Inflammatory macrophage treated with lipopolysaccharide for 4 hours (primary cell): ENCODE measurements at places on chromosomes 12 and 14.

DNA sequence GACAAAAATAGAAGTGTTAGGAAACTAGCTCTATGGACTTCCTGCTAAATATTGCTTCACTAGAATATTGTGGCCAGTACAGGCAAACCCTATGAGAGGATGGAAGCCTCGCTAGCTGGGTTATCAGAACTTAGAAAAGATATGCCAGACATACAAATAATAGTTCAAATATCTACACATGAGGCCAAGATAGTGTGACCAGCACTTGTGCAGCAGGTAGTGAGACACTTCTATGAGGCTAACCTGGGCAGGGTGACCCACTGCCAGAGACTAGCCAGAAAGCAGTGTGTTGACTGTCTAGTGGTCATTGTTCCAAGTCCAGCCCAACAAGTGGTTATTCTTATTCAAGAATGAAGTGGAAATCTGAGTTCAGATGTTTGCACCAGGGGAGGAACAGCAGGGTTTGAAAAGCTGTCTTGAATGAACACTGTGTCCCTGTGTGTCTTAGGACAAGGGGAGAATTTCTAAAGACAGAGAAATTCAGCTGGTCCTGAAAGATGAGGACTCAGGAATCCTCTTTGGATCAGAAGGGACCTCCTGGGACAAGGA lies 16.3 kb downstream of the TSPAN8 start:
- no peak for DNase-seq

GRCh38 chr14:92959189-92959531 lies 36.2 kb downstream of the CHGA start:
- DNase-seq: no peak

DNA sequence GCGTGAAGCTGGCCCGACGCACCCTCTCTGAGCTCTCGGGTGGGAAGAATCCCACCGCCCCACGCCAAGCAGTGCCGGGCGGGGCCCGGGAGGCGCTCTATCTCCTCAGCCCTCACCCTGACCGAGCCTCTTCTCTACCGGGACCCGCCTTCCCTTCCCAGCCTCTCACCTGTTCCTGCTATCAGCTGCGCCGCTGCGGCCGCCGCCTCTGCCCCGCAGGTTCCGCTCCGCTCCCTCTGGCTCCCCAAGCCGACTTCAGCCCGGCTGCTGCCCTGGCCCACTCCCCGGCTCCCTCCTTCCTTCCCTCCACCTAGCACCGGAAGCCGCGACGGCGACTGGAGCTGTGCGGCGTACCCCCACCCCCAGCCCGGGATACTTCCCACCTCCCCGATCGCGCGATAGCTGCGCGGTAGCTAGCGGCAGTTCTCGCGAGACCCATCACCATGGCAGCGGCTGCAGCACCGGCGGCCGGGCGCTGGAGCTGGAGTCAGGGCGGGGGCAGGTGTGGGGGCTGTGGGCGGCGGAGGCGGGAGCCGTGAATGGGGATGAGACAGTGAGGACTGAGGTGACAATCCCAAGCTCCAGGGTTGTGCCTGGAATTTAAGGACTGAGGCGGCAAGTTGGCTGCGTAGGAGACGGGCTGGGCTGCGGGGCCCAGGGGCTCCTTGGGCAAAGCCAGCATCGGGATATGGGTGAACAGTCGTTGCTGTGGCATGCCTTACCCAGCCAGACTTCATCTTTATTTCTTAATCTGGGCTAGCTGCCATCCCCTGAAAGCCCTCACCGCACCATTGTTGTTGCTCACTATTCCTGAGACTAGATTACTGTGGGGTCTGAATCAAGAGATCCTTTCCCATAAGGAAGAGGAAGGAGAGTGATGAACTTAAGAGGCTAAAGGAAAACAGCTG lies at the start of gene ARF3:
TSS of gene ARF3 (minus strand) at position 347 of the 908 bp plus-strand sequence. CDS start 16,392 bp downstream, outside the sequence.
- peak; percentile 92 for DNase-seq

- no peak for DNase-seq
Measured at GRCh38 chr12:89574736-89575208, 48.9 kb upstream of the POC1B start.
